ENCODE measurements at places on chromosomes 6 and 20. TPM values are rescaled to one million over a fixed set of nuclear protein-coding genes. Genes with fewer than 3 reads are reported as not detected.

The SMPDL3A gene
- 9.1 TPM for polyA plus RNA-seq

The LY6G6C gene
- 0.17 TPM for polyA plus RNA-seq

The PHACTR3 gene
- polyA plus RNA-seq: 5.8 TPM

The C6orf15 gene
- polyA plus RNA-seq: not detected

The HLA-DQB1 gene
- polyA plus RNA-seq: 28.5 TPM

The OVOL2 gene
- not detected for polyA plus RNA-seq

The PACSIN1 gene
- polyA plus RNA-seq: 0.45 TPM

The TBXT gene
- polyA plus RNA-seq: not detected

The ADGRF1 gene
- polyA plus RNA-seq: not detected

DNA sequence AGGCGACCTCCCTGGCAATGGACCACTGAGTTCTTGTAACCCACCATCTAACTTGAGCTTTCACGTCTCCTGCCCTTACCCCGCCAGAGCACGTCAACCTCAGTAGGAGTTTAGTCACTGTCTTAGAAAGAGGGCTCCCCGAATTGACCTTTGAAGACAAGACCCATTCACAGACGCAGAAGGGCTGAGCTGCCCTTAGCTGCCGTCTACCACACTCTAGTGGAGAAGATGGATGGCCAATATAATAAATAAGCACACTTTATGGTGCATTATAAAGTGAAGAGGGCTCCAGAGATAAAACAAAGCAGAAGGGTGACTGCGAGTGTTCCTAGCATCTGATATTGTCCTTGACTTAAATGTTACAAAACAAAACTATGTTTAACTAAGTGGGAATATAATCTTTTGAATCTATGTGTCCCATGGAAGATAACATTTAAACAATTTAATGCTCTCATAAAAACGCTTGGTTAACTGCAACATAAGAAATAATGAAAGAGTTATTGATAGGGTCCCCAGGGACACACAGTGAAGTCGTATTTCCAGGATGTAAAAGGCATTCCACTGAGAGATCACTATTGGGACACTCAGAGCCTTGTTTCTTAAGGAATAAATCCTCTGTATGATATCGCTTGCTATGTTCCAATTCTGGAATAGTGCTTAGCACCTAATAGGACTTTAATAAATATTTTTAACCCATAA is 261.1 kb downstream of the THBS2 start:
- no peak overlapping the region for H3K27ac ChIP-seq
- DNase-seq: no peak
- no peaks in the 10 kb centered on the region for H3K27me3 ChIP-seq
- H3K36me3 ChIP-seq: no peaks in the 10 kb centered on the region
- H3K4me1 ChIP-seq: no peaks in the 10 kb centered on the region
- H3K4me3 ChIP-seq: no peak overlapping the region

- no peaks in the 10 kb centered on the region for H3K4me1 ChIP-seq
- H3K27ac ChIP-seq: no peak overlapping the region
- no peaks in the 10 kb centered on the region for H3K36me3 ChIP-seq
- no peak for DNase-seq
- no peak overlapping the region for H3K4me3 ChIP-seq
These were observed 305.1 kb upstream of the SASH1 start for GRCh38 chr6:148037496-148037895.

DNA sequence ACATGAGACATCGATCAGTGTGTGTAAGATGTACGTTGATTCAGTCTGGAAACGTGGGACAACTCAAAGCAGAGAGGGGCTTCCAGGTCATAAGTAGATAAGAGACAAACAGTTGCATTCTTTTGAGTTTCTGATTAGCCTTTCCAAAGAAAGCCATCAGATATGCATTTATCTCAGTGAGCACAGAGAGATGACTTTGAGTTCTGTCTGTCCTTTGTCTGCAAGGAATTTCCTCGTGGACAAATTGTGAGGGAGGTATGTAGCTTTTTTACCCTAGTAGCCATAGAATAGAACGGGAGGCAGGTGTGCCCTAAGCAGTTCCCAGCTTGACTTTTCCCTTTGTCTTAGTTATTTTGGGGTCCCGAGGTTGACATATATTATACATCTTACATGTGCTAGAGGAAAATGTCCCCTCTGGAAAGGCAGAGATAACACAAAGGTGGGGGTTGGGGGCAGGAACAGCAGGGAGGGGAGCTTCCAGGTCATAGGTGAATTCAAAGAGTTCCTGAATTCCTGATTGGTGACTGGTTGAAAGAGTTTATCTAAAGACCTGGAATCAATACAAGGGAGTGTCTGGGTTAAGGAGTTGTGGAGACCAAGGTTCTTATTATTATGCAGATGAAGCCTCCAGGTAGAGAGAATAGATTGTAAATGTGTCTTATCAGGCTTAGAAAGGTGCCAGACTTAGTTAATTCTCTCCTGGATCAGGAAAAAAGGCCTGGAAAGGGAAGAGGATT is 237.0 kb downstream of the NFATC2 start:
- H3K4me3 ChIP-seq: no peak overlapping the region
- no peak for DNase-seq
- H3K36me3 ChIP-seq: no peaks in the 10 kb centered on the region
- H3K27ac ChIP-seq: no peak overlapping the region
- no peaks in the 10 kb centered on the region for H3K4me1 ChIP-seq
- H3K27me3 ChIP-seq: no peaks in the 10 kb centered on the region

DNA sequence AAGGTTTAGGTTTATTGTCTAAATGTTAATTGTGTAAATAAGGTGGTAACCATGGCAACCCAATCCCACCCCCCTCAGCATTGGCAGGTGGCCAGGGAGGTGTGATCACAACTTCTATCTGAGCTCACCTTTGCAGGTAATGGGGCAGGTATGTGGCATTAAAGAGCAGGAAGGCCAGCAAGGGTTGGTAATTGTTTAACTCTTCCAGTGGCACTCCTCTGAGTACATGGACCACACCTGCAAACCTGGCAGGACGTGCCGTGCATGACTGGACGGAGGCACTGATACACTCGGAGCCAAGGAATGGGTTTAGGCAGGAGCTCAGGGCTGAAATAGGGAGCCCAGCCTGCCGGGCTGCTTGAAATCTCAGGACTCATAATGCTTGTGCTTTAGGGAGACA is 107.0 kb upstream of the BMP2 start:
- no peak overlapping the region for H3K4me3 ChIP-seq
- no peaks in the 10 kb centered on the region for H3K4me1 ChIP-seq
- H3K27me3 ChIP-seq: no peaks in the 10 kb centered on the region
- H3K36me3 ChIP-seq: no peaks in the 10 kb centered on the region
- H3K27ac ChIP-seq: no peak overlapping the region
- no peak for DNase-seq

- peaks cover 4% of the 10 kb centered on the region for H3K4me1 ChIP-seq
- no peaks in the 10 kb centered on the region for H3K36me3 ChIP-seq
- no peak for DNase-seq
- H3K27me3 ChIP-seq: no peaks in the 10 kb centered on the region
- no peak overlapping the region for H3K4me3 ChIP-seq
- H3K27ac ChIP-seq: no peak overlapping the region
These were observed 252.4 kb upstream of the TAB2 start for GRCh38 chr6:149065121-149065520.

DNA sequence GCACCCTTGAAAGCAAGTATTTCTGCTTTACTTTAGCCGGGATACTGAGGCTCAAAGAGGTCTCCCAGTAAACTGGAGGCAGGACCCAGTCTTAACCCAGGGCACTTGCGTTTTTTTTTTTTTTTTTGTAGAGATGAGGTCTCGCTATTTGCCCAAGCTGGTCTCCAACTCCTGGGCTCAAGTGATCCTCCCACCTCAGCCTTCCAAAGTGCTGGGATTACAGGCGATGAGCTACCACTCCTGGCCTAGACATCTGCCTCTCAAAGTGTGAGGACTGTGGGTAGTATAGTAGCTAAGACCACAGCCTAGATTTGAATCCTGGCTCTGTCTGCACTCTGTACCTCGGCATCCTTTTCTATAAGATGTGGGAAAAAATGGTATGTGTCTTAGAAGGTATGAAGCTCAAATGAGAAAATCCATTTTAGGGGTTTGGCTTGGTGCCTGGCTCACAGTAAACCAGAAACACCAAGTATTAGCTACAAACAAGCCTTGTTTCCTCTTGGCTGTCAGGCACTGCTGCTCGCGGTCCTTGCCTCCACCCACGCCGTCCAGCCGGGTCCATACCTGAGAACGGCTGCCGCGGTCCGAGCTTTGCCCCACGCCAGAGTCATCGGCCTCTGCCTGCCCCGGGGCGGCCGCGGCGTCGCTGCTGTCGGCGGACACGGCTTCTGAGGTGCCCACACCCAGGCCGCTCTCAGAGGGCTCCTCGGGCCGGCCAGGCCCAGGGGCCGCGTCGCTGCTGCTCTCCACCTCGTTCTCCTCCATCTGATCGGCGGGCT is 1.2 kb downstream of the ZNF335 start:
- H3K4me3 ChIP-seq: peak overlapping the region; percentile 70
- no peaks in the 10 kb centered on the region for H3K27me3 ChIP-seq
- DNase-seq: peak; percentile 52
- peaks cover 4% of the 10 kb centered on the region for H3K4me1 ChIP-seq

- no peak overlapping the region for H3K4me3 ChIP-seq
- H3K27ac ChIP-seq: no peak overlapping the region
- no peaks in the 10 kb centered on the region for H3K4me1 ChIP-seq
These were observed 33.1 kb downstream of the HBS1L start for GRCh38 chr6:135021310-135022049.

DNA sequence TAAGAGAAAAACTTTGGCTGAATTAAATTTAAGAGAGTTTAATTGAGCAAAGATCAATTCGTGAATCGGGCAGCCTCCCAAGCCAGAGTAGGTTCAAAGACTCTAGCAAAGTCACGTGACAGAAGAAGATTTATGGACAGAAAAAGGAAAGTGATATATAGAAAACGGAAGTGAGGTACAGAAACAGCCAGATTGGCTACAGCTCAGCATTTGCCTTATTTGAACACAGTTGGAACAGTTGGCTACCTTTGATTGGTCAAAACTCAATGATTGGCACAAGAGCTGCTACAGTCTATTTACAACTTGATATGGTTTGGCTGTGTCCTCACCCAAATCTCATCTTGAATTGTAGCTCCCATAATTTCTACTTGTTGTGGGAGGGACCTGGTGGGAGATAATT is 102.6 kb downstream of the PLG start:
- H3K36me3 ChIP-seq: no peaks in the 10 kb centered on the region
- H3K27me3 ChIP-seq: no peaks in the 10 kb centered on the region
- H3K27ac ChIP-seq: no peak overlapping the region
- H3K4me3 ChIP-seq: no peak overlapping the region
- no peaks in the 10 kb centered on the region for H3K4me1 ChIP-seq

GRCh38 chr6:71965404-71965803 is 79.1 kb downstream of the RIMS1 start:
- H3K27ac ChIP-seq: no peak overlapping the region
- no peaks in the 10 kb centered on the region for H3K4me1 ChIP-seq
- H3K4me3 ChIP-seq: no peak overlapping the region
- H3K27me3 ChIP-seq: no peaks in the 10 kb centered on the region

DNA sequence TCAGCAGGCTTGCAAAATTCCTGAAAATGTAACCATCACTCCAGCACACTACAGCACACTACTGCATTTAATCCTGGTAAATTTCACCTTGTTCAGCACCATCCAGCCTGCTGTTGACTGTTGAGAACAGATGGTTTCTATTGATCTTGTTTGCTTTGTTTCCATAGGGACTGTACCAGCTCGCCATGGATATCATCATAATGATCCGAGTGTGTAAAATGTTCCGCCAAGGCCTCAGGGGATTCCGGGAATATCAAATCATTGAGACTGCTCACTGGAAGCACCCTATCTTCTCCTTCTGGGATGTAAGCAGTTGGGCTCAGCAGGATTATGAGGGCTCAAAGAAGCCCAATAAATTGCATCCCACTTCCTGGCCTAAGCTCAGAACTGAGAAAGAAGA is 4.1 kb downstream of the CNBD2 start:
- no peaks in the 10 kb centered on the region for H3K27me3 ChIP-seq
- H3K36me3 ChIP-seq: no peaks in the 10 kb centered on the region
- DNase-seq: no peak
- no peak overlapping the region for H3K4me3 ChIP-seq
- no peaks in the 10 kb centered on the region for H3K4me1 ChIP-seq

GRCh38 chr6:126539022-126539421 is 199.1 kb downstream of the CENPW start:
- no peaks in the 10 kb centered on the region for H3K36me3 ChIP-seq
- no peaks in the 10 kb centered on the region for H3K4me1 ChIP-seq
- no peak overlapping the region for H3K27ac ChIP-seq

DNA sequence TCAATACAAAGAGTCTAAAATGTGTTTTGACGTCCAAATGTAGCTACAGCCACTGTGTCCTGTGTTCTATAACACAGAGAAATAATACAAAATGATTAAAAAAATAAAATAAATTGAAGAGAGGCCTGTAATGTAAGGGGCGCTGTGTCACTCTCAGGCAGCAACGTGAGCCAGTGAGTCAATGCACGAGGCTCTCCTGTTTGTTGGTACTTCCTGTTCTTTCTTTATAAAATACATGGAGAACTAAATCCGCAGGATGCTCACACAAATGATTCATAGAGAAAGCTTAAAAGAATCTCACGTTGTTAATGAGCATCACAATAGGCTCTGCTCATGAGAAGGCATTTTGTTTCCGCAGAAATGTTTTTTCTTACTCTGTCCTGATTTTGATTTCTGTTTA is 635.0 kb upstream of the AGPAT4 start:
- H3K27ac ChIP-seq: no peak overlapping the region
- no peak overlapping the region for H3K4me3 ChIP-seq
- no peaks in the 10 kb centered on the region for H3K27me3 ChIP-seq
- DNase-seq: no peak
- H3K4me1 ChIP-seq: no peaks in the 10 kb centered on the region

- H3K27me3 ChIP-seq: no peaks in the 10 kb centered on the region
- H3K27ac ChIP-seq: no peak overlapping the region
- H3K36me3 ChIP-seq: no peaks in the 10 kb centered on the region
- H3K4me1 ChIP-seq: no peaks in the 10 kb centered on the region
These were observed 1.4 kb upstream of the ENPP5 start for GRCh38 chr6:46172176-46172575.

- H3K4me1 ChIP-seq: no peaks in the 10 kb centered on the region
- no peak for DNase-seq
- no peaks in the 10 kb centered on the region for H3K36me3 ChIP-seq
- H3K27ac ChIP-seq: no peak overlapping the region
- H3K4me3 ChIP-seq: no peak overlapping the region
These were observed 347.7 kb downstream of the PRKN start for GRCh38 chr6:162379757-162380409.

DNA sequence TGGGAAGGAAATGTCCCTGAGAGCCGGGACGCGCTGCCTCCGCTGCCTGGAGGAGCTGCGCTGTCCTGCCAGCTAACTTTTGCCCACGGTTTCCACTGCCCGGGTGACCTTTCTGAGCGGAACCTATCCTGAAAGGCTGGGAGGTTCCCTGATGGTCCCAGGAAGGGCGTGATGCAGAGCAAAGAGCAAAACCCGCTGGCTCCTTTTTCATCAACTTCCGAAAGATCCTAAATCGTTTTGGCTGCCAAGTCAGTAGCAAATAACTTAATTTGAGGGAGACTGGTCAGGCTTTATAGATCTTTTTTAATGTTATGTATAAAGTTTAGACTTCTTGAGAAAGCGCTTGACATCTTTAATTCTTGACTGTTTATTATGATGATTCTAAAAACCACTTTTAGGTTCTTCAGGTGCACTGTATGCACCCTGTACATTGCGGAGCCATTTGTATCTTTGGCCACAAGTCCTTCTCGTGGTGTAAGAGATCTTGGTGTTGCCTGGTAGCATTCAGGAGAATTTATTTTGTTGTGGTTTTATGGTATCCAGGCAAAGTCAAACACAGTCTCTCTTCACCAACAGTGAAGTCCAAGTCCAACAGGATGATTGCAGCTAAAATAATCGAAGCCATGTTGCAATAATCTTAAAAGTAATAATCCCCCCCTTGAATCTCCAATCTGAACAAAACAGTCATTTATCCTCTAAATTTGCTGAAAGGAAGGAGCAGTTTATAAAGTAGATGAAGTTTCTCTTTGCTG is at the start of gene SYNE1:
SYNE1 (minus strand) TSS at position 67 of the 752 bp plus-strand sequence. CDS start 9,031 bp downstream, outside the sequence.
- H3K27ac ChIP-seq: peak within 1 kb of the TSS; percentile 71
- H3K4me3 ChIP-seq: peak within 1 kb of the TSS; percentile 84
- H3K4me1 ChIP-seq: peaks cover 1% of the 10 kb centered on the region
- DNase-seq: no peak

All from ovary (tissue), 10 donors.